NCI-H1417 treated with DMSO at 0.1 percent for 48 hours (cell line): ENCODE measurements at places on chromosomes 5 and 9.

DNA sequence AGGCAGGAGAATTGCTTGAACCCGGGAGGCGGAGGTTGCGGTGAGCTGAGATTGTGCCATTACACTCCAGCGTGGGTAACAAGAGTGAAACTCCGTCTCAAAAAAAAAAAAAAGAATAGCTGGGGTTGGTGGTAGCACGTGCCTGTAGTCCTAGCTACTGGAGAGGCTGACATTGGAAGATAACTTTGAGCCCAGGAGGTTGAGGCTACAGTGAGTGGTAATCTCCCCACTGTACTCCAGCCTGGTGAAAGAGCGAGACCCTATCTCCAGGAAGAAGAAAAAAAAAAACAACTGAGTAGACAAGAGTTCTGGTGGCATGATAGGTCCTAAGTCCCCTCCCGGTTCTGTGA lies 26.3 kb downstream of the GOLGA2 start:
- no peak for DNase-seq

DNA sequence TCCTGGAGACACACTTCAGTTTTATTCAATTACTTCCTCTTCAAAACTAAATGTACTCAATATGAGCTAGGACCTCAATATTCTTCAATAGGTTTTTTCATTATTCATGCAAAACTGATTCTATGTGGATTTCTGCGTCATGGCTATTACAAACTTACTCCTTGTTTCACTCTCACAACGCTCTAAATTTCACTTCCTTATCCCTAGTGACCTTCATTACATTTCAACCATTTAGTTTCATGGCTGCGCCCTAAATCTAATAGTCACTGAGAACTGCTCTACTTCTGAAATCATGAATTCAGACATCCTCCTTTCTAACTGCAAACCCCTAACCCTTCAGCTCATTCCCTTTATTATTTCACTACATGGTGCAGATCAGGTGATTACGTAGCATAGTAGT lies 93.9 kb downstream of the SLC25A46 start:
- DNase-seq = no peak

DNA sequence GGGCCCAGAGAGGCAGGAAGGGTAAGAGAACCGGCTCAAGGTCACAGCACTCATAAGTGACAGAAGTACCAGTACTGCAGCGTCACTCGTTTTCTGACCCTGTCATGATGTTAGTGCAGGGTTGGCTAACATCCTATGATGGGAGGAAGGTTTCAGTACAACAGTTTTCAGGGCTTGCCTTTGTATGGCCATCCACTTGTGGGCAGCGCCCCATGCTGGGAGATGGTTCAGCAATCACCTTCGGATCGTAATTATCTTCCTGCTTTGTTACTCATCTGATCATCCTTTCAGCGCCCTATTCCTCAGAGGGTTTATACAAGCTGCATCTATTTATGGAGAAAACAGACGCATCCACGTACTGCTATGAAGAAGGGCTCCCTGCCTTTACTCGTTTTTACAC lies 2.4 kb downstream of the MAP1B start:
- no peak for DNase-seq

DNA sequence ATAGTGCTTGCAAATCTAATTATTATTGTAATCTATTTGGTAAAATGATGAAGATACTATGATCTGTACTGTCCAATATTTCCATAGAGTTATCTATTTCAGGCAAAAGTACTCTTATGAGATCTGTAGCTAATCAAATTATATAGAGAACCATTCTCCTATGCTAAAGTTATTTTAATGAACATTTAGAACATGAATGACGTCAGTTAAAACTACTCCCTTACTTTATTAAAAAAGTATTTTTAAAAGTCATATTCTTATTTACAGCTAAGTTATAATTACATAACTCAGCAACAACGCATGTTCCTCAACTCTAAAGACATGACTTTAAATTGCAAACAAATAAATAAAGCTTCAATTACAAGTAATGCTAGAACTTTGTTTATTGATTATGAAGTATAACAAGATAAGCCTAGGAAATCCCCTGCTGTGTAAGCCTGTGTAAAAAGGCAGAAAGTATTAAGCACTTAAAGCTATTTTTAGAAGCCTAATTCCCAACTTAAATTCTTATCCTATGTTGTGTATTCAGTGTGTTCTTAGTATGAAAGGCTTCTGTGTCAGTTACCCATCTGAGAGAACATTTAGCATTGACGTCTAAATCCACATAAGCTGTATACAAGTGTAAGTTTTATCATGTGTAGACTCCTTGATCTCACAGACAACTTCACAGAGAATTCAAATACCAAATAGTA lies 285.7 kb downstream of the HCN1 start:
- DNase-seq = no peak

GRCh38 chr5:158746979-158747378 lies 352.7 kb downstream of the EBF1 start:
- no peak for DNase-seq

DNA sequence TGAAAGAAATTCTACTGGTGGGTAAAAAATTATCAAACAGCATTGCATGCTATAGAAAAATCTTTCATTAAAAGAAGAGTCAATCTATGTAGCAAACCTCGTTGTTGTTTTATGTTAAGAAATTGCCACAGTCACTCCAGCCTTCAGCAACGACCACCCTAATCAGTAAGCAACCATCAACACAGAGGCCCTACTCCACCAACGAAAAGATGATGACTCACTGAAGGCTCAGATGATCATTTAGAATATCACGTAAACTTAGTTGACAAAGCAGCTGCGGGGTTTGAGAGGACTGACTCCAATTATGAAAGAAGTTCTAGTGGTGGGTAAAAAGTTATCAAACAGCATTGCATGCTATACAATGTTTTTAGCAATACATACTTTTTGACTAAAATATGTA lies 242.6 kb downstream of the DRD1 start:
- no peak for DNase-seq

GRCh38 chr9:126327006-126327713 lies 531 bp downstream of the MVB12B start:
- no peak for DNase-seq

- DNase-seq = no peak
Observed at GRCh38 chr9:109862452-109862851, 82.5 kb downstream of the PALM2AKAP2 start.

- DNase-seq = no peak
Observed at GRCh38 chr5:43336159-43336558, 22.9 kb upstream of the HMGCS1 start.

GRCh38 chr9:6433410-6433809 lies 20.4 kb downstream of the UHRF2 start:
- DNase-seq = no peak

GRCh38 chr9:89339807-89340206 lies 21.5 kb downstream of the SECISBP2 start:
- DNase-seq = no peak

GRCh38 chr9:109035684-109036423 lies 22.6 kb upstream of the CTNNAL1 start:
- DNase-seq = no peak

- no peak for DNase-seq
Observed at GRCh38 chr9:131105952-131106351, 9.6 kb downstream of the AIF1L start.

- DNase-seq = no peak
Observed at GRCh38 chr5:173029499-173029921, 26.6 kb upstream of the CREBRF start.

DNA sequence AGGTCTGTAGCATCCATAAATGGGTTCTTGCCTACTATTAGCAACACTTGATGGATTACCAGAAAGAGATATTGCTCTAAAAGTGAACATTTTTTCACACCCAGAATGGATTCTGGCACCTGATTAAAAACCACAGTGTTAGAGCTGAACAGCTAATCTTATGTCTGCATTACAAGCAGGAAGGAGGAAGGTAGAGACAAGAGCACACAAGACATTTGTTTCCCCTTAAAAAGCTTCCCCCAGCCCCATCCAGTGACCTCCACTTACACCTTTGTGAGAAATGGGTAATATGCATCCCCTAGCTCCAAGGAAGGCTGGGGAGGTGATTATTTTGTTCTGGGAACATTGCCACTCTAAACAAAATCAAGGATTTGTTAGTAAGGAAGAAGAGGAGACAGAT lies 12.0 kb upstream of the TRIM36 start:
- DNase-seq = no peak

GRCh38 chr5:61055434-61056006 lies 106.7 kb downstream of the SMIM15 start:
- DNase-seq = peak; percentile 4

DNA sequence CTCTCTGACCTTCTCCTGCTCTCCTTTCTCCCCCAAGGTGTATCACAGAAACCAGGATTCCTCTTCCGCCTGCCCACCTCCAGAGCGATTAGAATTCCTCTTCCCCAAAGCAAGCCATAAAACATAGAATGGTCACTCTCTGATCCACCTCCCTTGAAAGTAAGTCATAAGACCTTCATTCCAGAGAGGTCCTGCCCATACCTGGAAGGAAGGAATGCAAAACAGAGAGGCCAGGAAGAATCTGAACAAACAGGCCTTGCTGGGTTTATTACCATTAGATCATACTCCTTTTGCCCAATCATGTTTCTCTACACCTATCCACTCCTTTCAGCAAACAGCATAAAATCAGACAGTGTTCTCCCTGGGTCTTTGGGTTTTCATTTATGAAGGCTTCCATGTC lies 21.0 kb downstream of the CDKL3 start:
- DNase-seq = no peak

- no peak for DNase-seq
Observed at GRCh38 chr5:137635521-137635921, 100.4 kb downstream of the KLHL3 start.

GRCh38 chr9:71704796-71705195 lies 63.5 kb downstream of the CEMIP2 start:
- no peak for DNase-seq

GRCh38 chr5:89991592-89991991 lies 418.0 kb downstream of the CETN3 start:
- no peak for DNase-seq

- DNase-seq = no peak
Observed at GRCh38 chr9:134618163-134618832, 23.3 kb upstream of the COL5A1 start.

GRCh38 chr9:71987471-71988371 lies 72.7 kb downstream of the C9orf57 start:
- no peak for DNase-seq

DNA sequence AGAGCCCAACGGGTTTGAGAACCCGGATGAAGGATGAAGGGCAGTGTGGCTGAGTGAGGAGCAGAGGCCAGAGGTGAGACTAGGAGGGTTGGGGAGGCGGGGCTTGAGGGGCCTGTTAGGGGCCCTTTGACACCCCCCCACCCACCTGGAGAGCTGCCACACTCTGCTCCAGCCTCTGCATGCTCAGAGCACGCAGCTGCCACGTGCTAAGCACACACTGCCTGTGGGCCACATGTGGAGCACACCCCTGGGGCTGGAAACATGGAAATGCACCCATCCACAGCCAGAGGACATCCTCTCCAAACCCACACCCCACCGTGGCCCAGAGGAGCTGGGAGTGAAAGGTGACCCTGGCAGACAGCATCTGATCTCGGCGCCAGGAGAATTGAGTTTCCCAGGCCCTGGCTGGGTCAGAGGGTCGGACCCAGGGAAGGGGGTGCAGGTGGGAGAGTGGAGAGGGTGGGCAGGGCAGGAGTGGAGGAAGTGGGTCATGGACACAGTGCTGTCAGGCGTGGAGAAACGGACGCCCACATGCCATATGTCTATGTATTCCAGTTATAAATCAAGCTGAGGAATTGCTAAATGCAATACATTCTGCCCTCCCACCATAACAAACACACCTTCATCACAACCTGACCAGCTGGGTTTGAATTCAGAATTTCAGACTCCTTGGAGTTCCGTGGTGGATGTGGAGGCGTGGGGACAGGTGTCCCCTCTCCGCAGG lies 5.9 kb downstream of the DNM1 start:
- no peak for DNase-seq

DNA sequence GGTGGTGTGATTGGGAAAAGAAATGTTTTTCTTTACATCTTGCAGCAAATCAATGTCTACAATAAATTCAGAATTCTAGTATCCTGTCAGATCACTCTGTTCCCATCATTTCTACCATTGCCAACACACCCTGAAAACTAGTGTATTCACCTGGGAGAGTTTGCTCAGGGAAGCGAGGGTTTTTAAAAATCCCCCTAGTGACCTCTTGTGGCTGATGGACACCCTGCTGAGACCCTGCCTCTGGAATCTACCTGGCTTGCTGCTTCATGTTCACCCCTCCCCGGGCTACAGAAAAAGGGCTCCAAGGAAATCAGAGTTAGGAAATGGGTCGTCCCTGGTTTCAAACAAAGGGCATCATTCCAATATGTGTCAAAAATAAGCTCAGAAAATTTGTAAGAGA lies 21.4 kb upstream of the ALDOB start:
- no peak for DNase-seq

DNA sequence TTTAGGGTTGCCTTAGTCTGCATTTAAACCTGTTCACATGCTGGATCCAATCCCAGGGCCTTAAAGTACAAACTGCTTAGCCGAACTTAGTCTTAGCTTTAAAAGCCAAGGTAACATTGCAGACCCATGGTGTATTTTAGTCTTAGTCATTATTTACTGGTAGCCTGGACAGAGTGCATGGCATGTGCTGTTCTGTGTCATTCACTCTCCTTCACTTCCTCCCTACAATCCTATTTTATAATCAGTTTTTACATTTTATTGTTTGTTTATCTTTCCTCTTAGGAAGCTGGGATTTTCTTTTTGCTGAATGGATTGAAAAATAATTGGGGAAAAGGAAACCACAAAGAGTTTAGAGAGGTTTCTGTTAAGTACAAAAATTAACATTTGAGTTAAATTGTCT lies 29.4 kb upstream of the TAL2 start:
- DNase-seq = no peak

GRCh38 chr9:20511686-20512085 lies 110.6 kb downstream of the MLLT3 start:
- no peak for DNase-seq

DNA sequence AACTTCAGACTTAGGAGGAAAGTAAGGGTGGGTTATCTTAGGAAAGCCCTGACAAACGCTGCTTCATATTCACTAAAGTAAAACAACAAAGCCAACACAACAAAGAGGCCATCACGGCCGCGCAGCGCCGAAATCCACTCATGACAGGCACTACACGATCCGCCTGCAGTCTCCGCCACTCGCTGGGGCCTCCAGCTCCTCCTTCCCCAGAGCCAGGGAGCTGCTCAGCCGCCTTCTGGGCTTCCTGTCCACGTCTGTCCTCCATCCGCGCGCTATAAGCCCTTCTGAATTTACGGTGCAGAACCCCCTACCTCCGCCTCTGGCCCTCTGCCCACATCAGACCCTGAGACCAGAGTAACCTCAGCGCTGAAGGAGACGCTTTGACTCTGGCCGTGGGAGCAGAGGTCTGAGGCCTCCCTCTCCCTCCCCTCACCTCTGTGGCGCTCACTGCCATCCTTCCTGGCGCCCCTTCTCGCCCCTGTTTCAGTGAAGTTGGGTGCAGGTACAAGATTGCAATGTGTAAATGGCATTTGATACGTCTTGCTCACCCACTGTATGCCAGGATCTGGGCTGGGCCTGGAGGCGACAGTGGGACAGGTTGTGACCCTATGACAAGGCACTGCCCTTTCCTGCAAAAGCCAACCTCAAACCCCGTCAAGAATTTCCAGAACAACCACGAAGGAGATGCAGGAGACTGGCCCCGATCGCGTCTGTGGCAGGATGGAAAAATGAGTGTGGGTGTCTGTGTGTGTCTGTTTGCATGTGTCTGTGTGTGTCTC lies 74.9 kb upstream of the PHYKPL start:
- no peak for DNase-seq

GRCh38 chr9:101727612-101728524 lies 10.6 kb downstream of the GRIN3A start:
- no peak for DNase-seq

- no peak for DNase-seq
Observed at GRCh38 chr5:149917073-149917676, 27.4 kb downstream of the PDE6A start.
